ENCODE measurements at places on chromosomes 1 and 21.

DNA sequence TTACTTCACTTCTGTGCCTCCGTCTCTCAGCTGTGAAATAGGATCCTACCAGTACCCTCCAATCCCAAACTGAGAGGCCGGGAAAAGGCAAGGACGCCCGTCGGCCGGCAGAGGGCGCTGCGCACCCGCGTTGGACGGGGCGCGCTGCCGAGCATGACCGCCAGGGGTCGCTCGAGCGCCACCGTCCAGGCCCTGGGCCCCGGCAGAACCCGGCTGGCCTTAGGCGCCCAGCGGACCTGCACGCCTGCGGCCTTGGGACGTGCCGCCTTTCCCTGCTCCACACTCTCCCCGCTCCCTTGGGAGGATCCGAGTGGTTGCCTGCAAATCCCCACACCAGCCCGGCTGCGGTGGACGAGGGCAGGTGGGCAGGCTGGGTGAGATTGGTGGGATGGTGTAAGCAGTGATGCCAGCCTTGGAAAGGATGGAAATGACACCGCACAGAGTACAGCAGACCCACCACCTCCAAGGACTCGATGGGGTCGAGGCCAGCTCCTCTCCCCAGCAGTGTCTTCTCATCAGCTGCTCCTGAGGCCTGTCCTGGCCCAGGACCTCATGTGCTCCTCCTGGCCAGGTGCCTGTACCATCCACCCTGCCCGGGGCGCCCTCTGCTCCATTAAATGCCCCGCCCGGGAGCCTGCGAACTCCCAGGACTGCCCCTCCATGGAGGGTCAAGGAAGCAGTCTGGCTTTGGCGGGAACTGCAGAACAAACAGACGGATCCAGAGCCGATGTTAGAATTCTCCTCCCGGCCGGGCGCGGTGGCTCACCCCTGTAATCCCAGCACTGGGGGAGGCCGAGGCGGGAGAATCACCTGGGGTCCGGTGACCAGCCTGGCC, 47.4 kb upstream of the LBR start:
- DNase-seq: peak; percentile 87

DNA sequence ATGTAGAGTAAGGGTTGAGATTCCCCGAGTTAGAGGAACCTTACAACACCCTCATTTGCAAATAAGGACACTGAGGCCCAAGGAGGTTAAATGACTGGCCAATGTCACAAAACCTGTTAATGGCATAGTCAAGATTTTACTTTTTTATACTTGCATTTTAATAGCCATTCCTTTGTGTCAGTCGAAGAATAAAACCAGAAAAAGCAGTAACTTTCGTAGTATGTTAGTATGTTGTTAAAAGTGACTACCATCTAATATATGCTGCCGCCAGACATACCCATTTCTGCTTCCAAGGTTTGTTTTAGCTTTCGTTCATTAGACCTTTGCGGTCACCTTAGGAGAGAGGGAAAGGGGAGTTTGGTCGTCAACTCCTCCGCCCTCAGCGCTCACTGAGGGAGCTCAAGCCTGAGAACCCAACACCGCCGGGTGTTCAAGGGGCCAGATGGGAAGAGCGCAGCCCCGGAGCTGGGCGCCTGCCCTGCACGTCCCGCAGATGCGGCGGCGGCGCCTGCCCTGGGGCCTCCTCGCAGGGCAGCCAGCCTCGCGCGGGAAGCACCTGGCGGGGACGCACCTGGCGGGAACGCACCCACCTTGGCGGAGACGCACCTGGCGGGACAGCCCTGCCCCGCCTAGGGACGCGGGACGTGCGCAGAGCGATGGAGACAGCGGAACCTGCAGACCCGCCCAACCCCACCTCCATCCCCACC, 466 bp downstream of the VPS26C start:
- no peak for DNase-seq

DNA sequence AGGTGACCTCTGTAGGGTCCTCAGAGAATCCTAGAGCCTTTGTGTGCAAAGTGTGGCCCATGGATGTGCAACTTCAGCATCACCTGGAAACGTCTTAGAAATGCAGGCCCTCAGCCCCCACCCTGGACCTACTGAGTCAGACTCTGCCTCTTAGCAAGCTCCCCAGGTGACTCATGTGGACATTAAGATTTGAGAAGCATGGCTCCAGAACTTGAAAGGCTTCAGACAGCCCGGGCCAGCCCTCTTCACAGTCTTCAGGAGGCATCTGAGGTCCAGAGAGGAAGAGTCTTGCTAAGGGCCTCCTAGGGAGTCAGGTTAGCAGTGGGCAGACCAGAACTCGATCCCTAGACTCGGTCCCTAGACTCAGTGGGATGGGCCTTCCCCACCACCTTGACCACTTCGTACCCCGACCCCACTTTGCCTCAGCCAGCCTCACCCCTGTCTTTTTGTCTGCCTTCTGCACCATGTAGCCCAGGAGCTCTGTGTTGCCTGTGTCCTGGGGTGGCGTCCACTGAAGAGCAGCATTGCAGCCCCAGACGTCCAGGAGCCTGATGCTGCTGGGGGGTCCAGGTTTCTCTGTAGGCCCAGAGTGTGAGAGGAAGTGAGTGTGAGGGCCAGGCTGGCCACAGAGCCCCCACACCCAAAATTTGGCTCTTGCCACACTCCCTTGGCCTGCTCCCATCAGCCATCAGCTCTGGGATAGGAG, 4.8 kb downstream of the MYBPH start:
- no peak for DNase-seq

DNA sequence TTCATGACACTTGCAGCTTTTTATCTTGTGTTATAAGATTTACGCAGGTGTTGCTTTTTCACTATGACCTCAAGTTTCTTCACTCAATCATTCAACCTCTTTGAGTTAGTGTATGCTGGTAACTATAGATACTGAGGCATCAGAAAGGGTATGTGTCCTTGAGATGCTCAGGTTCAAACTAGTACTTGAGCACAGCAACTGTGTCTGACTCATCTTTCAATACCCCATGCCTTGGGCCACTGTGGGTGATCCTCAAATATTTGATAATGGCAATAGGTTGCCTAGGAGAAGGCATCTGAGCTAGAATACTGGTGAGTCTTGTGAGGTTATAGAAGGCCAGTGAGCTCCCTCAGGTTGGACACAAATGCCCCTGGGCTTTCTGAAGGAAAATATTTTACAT, 88.1 kb upstream of the SPATA6 start:
- DNase-seq: no peak

DNA sequence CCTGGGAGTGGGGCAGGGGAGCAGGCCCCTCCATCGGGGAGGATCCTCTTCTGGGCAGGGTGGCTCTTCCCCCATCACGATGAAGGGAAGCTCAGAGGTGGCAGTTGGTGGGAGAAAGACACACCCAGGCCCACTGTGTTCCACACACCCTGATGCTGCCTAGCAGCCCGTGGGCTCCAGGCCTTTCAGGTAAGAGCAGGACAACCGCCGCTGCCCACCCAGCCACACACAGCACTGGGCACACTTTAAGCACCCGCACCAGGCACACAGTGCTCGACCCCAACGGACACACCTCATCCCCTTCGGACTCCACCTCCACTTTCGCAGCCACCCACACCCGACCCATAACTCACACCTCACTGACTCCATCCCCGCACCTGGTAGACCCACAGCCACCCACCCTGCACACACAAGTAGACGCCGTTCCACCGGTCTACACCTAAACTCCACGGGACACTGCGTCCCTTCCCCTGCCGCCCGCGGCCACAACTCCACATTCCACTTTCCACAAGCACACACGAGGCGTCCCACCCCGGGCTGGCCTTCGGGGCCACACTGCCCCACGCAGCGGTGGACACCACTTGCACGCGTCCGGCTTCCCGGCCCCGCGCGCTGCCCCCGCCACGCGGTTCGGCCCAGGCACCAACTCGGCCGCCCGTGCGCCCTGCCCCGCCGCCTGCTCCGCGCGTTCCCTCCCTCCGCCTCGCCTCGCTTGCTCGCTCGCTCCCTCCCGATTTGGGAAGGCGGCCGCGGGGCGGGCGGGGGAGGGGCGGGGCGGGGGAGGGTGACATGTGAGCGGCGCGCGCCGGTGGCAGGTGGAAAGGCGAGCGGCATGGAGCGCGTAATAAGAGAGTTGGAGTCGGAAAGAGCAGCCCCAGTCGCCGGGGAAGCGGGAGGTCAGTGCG, at the start of gene KCNQ4:
Gene KCNQ4 (plus strand): TSS at position 787 of the 905 bp plus-strand sequence. CDS start 307 bp downstream, outside the sequence.
- DNase-seq: peak; percentile 63

Data from GM13977 (cell line).